NCI-H1092 (cell line): ENCODE measurements at places on chromosomes 16 and 17.

GRCh38 chr17:46839211-46839610, 12.2 kb upstream of the WNT9B start:
- no peak for DNase-seq

DNA sequence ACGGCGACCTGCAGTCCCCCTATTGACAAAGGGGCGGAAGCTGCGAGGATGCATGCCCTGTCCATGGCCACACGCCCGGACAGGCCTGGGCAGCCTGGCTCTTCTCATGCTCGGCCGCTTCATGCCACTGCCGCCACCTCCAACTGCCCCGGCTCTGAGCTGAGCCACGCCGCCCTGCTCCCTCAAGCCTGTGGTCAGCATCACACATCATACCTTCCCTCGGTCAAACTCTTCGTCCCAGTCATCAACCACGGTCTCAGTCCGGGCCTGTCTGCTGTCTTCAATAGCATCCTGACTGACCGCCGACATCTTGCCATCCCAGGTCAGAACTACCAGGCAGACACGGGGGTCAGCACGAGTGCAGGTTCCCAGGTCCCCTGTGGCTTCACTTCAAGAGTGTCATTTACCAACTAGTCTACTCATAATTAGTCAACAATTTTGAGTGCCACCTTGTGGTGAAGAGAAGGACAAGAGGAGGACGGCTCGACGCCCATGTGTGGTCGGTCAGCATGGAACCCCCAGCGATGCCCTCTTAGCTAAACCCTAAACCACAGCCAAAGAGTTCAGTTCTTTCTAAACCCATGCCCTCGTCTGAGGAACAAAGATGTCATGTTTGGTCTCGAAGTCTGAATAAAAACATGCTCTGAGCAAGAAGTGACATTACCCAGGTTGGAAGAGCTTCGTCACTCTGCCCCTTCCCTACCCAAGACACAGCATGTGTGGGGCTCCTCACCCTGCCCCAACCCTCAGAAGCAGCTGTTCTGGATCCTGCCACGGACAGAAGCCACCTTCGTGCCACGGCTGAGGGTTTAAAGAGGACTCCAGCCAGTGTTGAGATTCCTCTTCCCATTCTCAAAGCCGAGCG, 16.9 kb upstream of the CYTH1 start:
- no peak for DNase-seq

- DNase-seq = no peak
Measured at GRCh38 chr16:89095491-89095951, 1.9 kb downstream of the ACSF3 start.

GRCh38 chr17:73802314-73802713, 158.1 kb upstream of the SDK2 start:
- peak; percentile 26 for DNase-seq

DNA sequence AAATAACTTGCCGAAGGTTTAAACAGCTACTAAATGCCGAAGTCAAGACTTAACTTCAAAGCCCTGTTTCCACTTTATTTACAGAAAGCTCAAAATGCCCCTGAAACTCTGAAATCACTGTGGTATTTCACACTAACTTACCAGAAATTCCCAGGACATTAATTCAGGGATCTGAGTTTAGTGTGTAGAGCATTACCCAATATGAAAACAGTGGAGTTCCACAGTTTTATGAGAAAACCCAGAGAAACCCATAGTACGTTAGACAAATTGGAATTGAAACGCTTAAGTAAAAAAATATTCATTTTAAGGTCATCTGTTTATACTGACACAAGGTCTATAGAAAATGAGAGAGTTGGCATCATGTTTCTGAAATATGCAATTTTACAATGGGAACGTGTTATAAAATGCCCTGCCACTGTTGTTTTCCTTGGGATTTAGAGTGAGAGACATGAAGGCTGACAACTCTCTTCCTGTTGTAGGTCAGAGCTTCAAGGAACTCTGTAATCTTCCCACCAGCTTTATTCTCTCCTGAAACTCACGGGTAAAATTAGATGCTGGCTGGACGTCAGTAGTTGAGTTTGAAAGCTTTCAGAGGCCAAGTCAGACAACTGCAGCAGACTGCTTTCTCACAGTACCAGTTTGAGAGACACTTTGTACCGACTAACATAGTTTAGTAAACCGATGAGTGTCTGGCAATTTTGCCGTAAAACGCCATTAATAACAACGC, 139.4 kb upstream of the TBX2 start:
- DNase-seq = no peak

DNA sequence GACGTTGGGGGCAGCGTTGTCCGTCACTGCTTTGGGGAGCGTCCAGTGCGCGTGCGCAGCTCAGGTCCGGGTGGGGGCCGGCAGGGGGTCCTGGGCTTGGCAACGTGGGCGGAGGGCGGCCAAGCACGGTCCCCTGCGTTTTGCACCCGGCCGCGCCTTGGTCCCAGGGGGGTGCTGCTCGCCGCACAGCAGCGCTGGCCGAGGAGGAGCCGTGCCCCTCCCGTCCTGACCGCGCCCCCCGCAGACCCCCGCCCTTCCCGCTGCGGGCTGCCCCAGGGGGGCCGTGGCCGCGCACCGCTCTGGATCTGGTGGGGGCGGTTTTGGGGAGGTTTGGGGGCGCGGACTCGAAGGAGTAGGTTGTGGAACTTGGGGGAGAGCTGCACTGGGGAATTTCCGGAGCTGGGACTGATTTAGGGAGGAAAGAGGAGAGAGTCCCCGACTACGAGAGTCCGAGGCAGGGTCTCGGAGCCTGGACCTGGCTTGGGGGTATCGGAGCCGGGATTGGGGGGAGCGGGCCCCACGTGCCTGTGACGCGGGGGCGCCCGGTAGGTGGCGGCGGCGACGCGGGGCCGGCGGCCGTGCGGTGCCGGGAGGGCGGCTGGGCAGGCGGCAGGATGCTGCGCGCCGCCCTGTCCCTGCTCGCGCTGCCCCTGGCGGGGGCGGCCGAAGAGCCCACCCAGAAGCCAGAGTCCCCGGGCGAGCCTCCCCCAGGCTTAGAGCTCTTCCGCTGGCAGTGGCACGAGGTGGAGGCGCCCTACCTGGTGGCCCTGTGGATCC, at the start of gene SLC9A5:
Gene SLC9A5 (plus strand): TSS at position 579 of the 777 bp plus-strand sequence. CDS start 36 bp downstream, at position 615.
- no peak for DNase-seq

DNA sequence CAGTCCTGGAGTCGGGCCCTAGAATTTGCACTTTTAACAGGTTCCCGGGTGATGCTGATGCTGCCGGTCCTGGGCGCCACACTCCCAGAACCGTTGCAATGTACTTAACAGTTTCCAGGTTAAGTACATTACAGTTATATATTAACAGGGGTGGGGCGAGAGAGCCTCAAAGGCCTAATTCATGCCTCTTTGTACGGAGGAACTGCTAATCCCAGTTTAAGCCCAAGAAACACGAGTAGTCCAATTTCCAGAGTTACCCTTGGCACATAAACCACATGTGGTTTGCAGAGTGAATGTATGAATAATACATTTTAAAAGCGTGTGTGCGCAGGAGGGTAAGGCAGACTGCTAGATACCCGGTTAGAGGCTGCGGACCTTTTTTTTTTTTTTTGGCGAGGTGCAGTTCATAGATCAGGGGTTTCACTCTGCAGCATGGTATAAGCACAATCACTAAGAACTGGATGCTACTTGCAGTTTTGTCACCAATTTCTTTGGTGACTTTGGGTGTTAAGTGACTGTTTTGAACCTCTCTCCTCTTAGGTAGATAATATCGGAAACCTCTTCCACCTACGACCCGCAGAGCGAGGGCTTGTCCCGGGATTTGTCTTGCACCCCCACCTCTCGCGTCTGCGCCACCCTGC, 713 bp downstream of the COX11 start:
- DNase-seq = no peak
